ENCODE measurements at places on chromosomes 13 and 19.

GRCh38 chr13:100957741-100958140 is 283.1 kb upstream of the TMTC4 start:
- no peak for DNase-seq

DNA sequence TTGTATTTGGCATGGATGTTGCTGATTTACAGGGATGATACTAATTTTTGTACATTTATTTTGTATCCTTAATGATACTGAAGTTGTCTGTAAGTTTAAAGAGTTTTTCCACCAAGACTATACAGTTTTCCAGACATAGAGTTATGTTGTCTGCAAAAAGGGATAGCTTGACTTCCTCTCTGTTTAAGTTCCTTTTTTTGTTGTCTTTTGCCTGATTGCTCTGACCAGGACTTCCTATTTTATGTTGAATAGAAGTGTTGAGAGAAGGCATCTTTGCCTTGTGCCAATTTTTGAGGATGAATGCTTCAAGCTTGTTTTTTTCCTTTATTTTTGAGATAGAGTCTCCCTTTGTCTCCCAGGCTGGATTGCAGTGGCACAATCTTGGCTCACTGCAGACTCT is 36.8 kb upstream of the ZNF681 start:
- no peak for DNase-seq

- no peak for DNase-seq
Observed at GRCh38 chr19:1921326-1921725, 16.1 kb downstream of the ADAT3 start.

DNA sequence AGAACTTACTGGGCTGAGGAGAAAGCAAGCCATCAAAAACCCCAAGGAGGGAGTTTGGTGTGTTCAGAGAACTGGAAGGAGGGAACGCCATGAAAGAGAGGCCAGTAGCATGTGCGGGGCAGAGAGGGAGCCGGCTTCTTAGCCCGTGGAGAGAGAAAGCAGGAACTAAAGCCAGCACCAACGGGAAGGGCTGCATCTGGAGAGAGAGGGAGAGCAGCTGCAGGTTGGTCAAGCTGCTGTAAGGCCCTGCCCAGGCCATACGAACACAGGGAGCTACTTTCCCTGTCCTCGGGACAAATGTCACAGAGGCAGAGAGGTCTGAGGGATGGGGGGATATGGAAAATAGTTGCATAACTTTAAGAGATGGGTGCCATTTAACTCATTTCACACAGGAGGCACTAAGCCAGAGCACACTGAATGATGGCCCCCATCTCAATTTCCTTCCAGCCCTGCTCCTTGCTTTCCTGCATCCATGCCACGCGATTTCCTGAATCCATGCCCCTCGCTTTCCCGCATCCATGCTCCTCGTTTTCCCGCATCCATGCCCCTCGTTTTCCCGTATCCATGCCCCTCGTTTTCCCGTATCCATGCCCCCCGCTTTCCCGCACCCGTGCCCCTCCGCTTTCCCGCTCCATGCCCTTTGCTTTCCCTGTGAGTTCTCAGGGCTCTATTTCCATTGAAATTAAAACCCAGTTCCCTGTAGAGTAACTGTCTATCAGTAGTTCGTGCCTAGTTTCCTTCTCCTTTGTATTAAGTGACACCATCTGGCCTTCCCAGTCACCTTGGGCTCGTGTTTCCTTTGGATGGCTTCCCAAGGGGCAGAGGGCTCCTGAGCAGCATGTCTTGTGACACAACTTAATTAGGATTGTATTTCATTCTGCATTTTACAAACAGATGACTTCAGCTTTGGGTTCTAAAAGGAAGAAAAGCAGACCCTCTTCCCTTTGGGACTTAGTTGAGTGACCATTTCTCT is 31.5 kb upstream of the TPT1 start:
- DNase-seq = no peak

DNA sequence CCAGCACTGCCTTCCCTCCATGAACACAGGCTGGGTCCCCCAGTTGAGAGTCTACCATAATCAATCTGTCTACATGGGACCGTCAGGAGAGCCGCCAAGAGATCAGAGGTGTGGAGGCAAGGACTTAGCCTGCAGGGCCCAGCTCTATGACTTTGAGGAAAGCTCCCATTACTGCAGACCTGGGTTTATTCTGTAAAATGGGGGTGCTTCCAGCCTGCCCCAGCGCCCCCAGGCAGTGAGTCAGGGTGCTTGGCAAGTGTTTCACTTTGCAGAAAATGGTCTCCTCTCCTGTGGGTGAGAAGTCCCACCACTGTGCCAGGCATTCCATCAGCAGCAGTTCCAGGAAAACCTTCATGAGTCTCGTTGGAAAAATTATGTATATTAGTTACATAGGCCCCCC is 75.5 kb upstream of the VSTM2B start:
- no peak for DNase-seq

GRCh38 chr13:101140936-101141335 is 275.4 kb downstream of the NALCN start:
- no peak for DNase-seq

DNA sequence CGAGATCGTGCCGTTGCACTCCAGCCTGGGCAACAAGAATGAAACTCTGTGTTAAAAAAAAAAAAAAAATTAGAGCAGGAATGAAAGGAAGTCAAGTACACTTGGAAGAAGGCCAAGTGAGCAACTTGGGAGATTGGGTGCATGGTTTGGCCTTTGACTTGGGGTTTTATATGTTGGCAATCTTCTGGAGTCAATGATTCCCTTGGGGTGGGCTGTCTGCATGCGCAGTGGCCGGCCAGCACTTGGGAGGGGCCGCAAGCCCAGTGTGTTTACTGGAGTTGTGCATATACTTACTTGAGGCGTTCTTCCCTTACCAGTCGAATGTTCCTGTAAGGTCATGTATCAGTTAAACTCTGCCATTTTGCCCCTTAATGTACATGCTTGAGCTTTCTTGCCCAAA is 103.9 kb downstream of the FAM216B start:
- no peak for DNase-seq

DNA sequence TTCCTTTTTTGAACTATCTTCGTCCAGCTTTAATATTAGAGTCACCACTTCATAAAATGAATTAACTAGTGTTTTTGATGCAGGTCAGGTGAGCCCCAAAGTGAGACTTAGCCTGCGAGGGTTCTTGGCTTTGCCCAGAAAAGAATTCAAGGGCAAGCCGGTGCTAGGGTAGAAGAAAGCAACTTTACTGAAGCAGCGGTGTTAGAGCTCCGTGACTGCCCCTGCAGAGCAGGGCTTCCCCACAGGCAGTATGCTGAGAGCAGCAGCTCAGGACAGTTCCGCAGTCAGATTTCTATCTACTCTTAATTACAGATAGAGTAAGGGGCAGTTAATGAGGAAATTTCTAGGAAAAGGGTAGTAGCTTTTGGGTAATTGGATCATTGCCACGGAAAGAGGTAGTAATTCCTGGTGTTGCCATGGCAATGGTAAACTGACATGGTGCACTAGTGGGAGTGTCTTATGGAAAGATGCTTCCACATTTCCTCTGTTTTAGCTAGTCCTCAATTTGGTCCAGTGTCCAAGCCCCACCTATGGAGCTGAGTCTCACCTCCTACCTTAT is 432.2 kb upstream of the ZNF507 start:
- no peak for DNase-seq

DNA sequence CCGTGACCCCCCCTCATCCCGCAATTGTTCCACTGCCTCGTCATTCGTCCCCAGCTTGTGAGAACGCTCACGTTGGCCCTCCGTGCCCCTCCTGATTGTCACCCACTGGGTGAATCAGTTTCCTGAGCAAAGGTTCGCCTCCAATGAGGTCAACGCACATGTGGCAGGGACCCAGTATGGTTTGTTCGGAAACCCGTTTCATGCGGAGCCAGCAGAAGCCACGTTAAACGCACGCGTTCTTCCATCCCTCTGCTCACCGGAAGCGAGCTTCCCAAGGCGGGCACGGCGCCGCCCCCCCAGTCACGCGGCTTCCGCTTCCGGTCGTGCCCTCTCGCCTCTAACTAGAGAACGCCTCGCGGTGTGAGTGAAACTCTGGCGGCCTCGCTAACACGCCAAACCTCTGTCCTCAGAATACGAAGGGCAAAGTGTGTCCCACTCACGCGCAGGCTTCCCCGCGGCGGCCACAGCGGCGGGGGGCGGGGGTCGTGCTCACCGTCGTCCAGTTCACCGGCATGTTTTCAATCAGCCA is 18.0 kb upstream of the CFAP97D2 start:
- DNase-seq = no peak

All from stimulated activated CD8-positive, alpha-beta memory T cell treated with anti-CD3 and anti-CD28 coated beads, Interleukin-15, amount 100 ng/mL, for 48 hours (primary cell).